RKO (cell line): ENCODE measurements at places on chromosomes 12 and 14.

GRCh38 chr14:81938341-81938740 lies 404.7 kb upstream of the SEL1L start:
- no peak for DNase-seq

- no peak for DNase-seq
Observed at GRCh38 chr12:92146497-92147224, 1.0 kb upstream of the BTG1 start.

DNA sequence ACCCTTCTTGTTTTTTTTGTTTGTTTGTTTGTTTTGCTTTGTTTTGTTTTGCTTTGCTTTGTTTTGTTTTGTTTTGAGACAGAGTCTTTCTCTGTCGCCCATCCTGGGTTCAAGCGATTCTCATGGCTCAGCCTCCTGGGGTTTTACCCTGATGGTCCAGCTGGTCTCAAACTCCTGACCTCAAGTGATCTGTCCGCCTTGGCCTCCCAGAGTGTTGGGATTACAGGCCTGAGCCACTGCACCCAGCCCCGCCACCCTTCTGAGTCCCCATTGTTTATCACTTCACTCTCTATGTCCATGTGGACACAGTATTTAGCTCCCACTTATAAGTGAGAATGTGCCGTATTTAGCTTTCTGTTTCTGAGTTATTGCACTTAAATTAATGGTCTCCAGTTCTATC lies 36.9 kb upstream of the BICD1 start:
- no peak for DNase-seq

- DNase-seq, result no peak
Observed at GRCh38 chr12:111600205-111600642, 1.1 kb upstream of the ATXN2 start.

- DNase-seq, result peak; percentile 78
Observed at GRCh38 chr12:12349711-12350665, at the start of gene MANSC1. Gene MANSC1 (minus strand): TSS chr12:12350242. CDS start chr12:12343314, 6,928 bp downstream.

GRCh38 chr12:27014859-27015729 lies 910 bp upstream of the TM7SF3 start:
- DNase-seq, result no peak
